ENCODE measurements at places on chromosomes 1 and 21.

DNA sequence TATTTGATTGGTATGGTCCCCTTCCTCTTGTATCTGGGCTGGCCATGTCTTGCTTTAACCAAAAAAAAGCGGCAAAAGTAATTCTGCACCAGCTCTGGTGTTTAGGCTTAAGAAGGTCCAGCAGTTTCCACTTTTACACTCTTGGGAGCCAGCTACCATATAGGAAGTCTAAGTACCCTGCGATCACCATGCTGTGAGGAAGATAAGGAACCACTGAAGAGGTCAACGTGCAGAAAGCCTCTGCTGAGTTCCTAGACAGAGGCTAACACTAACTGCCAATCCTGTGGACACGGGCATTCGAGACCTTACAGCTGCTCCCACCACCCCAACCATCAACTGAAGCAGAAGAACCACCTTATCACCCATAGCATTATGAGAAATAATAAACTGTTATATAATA, 331.4 kb downstream of the VAV3 start:
- no peak for DNase-seq

DNA sequence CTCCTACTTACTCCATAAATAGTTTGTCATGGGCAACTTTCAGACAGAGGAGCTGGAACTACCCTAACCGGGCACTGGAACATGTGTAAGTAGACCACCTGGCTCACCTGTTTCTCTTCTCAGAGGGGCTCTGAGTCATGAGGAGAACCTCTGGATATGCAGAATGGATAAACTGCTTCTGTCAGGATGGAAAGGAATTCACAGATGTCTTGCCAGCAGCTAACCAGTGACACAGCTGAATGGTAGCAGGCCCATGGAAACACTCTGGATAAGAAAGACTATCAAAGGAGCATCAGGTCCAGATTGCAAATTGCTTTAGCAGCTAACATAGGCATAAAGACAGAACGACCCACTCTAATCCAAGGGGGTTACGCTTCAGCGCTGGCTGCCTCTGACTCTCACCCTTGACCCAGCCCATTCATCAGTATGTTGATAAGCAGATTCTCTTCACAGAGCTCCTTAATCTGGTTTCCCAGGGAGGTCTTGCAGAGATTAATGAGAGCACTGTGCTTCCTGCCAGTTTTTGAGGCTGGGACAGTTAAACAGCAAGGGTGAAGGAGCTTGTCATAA, 54.2 kb downstream of the HIVEP3 start:
- peak; percentile 49 for DNase-seq

- no peak for DNase-seq
Measured at GRCh38 chr1:147223740-147224615, 1.2 kb downstream of the FMO5 start.

- DNase-seq, result no peak
Measured at GRCh38 chr1:224996266-224996665, 66.8 kb downstream of the DNAH14 start.

GRCh38 chr1:239389703-239390102, 3.3 kb downstream of the CHRM3 start:
- DNase-seq, result no peak

DNA sequence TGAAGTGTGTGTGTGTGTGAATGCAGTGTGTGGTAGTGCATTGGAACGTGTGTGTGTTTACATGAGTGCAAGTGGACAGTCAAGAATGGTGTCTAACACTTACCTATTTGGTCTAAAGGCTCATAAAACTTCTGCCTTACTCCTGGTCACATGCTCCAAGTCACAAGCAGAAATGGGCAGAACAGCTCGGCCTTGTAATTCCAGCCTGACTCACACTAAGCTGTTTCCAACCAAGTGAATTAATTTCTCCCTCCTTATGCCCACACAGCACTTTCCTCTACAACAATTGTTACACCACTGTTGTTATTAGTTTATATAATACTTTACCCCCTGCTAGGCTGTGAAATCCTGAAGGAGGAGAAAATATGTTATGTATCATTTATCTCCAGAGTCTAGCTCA, 43.8 kb downstream of the DDR2 start:
- DNase-seq, result peak; percentile 66

- DNase-seq, result no peak
Measured at GRCh38 chr1:12666141-12666735, 22.4 kb downstream of the AADACL4 start.

GRCh38 chr1:44655609-44656008, 18.7 kb downstream of the TMEM53 start:
- no peak for DNase-seq

- DNase-seq, result no peak
Measured at GRCh38 chr1:209534496-209535250, 48.8 kb upstream of the CAMK1G start.

GRCh38 chr1:33170351-33171274, 11.2 kb downstream of the TRIM62 start:
- no peak for DNase-seq

DNA sequence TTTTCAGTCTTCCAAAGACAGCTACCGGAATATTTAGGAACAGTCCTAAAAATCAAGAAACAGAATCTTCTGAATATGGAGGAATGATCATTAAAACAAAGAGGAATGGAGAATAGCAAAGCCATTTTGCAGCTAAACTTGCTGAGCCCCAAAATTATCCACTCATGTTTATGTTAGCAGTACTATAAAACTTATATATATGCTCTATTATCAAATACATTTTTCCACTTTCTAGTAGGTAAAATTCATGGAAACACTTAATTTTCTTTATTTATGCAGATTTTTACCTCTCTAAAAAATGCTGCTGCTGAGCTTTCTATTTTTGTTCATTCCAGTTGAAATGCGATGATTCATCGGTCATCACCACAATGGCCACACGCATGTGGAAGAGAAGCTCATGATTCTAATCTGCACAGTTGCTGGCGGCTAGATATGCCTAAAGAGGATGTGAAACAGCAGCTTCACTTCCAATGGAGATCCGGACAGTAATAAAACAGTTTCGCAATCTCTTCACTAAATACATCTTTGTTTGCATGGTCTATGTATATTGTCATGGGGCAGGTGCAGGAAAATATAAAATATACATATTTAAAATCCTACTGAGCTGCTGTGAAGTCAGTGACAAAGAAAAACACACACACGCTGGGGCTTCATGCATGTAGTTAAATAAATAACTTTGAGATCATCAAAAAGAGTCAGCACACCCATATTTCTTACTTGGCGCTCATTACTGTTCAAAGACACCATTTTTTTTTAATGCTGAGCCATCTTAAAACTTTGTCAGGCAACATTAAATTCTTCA, 292.2 kb downstream of the SMYD3 start:
- DNase-seq, result peak; percentile 85

- DNase-seq, result peak; percentile 74
Measured at GRCh38 chr21:46066591-46067331, 31.2 kb upstream of the COL6A2 start.

DNA sequence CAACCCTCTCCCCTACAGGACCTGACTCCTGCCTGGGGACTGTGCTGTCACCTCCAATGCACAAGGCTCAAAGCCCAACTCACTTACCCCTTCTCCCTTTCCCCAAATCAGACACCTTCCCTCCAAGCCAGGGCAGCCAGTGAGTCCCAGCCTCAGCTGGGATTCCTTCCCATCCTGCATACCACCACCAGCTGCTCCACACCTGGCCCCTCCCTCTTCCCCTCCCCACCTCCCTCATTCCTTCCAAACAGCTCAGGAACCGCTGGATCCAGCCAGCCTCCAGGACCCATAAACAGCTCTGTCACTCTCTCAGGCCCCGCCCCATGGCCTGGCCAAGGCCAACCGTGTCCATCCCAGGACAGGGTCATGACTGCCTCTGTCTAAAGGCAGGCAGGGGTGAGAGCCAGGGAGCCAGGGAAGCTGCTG, 41.4 kb downstream of the ACOT7 start:
- DNase-seq, result no peak

DNA sequence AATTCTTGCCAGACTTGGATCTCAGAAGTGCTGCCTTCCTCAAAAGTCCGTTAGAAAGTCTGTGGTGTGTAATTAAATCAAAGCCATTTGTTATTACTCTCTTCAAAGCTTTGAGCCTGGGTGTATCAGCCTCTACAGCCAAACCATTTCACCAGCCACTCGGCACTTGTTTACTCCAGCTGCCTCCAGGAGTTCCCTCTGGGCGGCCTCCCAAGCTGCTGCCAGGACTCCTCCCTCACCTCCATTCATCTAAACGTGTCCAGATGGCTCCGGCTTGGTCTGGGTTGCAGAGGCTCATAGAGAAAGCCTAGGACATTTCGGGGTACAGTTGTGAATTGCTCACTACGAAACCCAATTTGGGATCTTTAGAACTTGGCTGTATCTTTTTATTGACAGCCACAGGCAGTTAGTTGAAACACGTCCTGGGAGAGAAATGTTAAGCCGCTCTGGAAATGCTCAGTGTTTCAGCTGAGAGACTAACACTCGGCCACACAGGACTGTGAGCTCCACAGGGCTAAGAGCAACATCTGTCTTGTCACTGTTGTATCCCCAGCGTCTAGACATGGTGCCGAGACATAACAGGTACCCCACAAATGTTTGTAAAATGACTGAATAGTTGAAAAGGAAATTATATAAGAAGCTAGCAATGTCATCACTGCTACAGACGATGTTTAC, 116.9 kb upstream of the NGF start:
- no peak for DNase-seq

GRCh38 chr1:64505944-64506655, 36.2 kb downstream of the CACHD1 start:
- no peak for DNase-seq

- DNase-seq, result no peak
Measured at GRCh38 chr1:89528382-89528780, 3.8 kb downstream of the LRRC8B start.

DNA sequence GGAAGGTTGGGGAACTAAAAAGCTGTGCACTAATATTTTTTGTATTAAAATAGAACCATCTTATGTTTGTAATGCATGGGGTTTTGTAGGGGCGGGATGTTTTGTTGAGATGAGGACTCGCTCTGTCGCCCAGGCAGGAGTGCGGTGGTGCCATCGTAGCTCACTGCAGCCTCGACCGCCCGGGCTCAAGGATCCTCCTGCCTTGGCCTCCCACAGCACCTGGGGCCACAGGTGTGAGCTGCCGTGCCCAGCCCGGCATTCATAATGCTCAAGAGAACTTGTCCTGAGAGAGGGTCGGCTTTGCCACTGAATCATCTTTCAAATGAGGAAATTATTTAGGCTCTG, 3.0 kb upstream of the C1orf159 start:
- no peak for DNase-seq

GRCh38 chr21:38942748-38943211, 137.1 kb downstream of the ETS2 start:
- no peak for DNase-seq

DNA sequence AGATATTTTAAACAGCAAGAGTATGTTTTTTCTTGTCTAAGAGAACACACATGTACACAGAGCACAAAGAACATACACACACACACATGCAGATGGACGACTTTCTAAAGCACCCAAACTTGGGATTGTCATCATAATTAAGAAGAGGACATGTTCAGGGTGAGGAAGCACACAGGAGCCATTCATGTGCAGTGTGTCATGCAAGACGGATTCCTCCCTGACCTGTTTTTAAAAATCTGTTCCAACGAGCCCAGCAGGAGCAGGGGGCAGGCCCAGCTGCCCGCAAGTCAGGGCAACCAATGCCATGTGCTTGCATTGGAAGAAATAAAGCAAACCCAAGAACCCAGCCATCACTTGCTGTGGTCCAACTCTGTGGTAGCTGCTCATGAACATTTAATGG, 167.3 kb upstream of the ZNF644 start:
- no peak for DNase-seq

DNA sequence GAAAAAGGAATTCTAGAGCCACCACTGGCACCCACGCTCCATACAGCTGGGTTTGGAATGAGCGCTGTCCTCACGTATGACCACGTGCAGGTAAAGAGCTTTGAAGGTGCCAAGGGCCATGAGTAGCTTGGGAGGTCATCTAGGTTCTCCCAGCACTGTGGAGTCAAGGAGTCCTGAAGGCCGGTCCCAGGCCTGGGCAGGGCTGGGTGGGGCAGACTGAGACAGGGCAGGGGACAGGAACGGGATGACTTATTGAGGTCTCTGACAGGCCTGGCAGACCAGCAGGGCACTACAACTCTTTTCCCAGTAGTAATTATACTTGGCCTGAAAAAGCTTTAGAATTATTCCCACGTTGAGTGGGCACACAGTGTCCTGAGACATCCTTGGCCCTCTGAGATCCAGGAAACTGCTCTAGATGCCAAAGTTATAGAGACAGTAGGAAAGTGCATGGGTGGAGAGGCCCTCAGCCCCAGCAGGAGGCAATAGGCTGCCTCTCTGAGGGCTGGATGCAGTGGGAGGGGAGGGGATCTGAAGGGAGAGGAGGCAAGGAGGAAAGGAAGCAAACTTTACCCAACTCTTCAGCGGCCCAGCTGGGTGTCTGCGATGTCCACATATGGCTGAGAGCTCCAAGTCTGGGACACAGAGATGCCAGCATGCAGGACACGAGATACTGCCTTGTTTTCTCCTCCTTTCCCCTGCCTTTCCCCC, 1.8 kb upstream of the CDA start:
- DNase-seq, result no peak

GRCh38 chr1:13699510-13699909, 478 bp upstream of the PRDM2 start:
- peak; percentile 48 for DNase-seq

DNA sequence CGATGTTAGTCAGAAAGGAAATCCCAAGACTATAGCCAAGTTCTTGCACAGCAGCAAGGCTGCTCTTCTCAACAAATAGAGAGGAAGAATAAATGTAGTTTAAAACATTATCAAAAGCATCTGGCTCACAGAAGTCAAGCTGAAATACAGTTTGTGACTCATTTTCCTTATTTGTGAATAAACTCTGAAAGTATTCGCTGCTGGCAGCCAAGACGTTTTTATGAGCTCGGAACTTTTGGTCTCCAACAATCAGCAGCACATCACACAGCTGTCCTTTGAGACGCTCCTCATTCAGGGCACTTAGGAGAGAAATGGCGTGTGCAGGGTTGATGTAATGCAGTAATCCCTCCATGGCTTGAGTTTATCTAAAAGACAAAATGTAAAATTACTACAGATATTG, 16.4 kb downstream of the ZBTB21 start:
- DNase-seq, result peak; percentile 80

DNA sequence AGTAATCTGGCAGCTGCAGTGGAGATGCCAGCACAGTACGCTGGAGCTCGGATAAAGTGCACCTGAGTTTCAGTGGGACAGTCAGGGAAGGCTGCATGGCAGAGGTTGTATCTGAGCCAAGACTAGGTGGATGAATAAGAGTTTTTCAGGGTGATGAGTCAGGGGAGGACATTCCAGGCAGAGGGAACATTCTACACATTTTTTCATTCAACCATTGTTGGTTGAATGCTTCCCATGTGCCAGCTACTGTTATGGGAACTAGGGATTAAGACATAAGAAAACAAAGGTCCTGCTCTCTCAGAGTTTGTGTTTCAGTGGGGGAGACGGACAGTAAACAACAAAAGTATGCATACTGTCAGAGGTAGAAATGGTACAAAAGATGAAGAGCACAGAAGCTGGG, 5.2 kb downstream of the LEPR start:
- peak; percentile 96 for DNase-seq

GRCh38 chr1:234369784-234370183, 3.5 kb upstream of the COA6 start:
- DNase-seq, result peak; percentile 66

All from fibroblast of skin of back (primary cell).